ENCODE measurements at places on chromosomes 4 and X. TPM values are rescaled to one million over a fixed set of nuclear protein-coding genes. Genes with fewer than 3 reads are reported as not detected.
A peak's percentile ranks its signal among the peaks of the same experiment; 100 is the strongest.

Gene BMP3
- 0.04 TPM for polyA plus RNA-seq

Gene PCDH7
- 27.8 TPM for polyA plus RNA-seq

DNA sequence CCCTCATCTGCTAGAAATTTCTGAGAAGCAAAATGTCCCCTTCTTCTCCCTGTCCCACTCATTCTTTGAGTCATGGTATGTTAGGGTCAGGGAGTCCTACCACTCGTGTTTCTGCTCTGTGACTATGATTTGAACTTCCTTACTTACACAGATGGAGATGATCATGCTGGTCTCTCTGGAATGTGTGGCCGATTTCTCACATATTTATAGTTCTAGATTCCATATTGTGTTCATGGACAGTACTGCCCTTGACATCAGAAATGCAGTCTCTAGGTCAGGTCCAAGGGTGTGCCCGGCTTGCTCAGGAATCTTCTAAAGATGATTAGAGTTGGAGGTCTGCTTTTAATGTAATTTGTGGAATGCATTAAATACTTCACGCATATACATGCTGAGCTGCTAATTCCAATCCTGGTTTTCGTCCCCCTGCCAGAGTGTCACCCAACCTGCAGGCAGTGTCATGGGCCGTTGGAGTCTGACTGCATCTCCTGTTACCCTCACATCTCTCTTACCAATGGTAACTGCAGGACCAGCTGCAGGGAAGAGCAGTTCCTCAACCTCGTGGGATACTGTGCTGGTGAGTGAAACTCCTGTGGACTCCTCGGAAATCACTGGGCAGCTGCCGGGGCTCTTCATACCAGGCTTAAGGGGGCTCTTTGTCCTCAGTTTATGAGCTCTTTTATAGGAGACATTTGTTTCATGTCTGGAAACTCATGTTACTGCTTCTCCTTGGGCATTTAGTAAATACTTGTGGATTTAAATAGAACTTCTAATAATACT is 214.1 kb upstream of the ANXA3 start:
- DNase-seq, result no peak

GRCh38 chrX:131633285-131633917 is 89.5 kb downstream of the OR13H1 start:
- DNase-seq, result peak; percentile 41

DNA sequence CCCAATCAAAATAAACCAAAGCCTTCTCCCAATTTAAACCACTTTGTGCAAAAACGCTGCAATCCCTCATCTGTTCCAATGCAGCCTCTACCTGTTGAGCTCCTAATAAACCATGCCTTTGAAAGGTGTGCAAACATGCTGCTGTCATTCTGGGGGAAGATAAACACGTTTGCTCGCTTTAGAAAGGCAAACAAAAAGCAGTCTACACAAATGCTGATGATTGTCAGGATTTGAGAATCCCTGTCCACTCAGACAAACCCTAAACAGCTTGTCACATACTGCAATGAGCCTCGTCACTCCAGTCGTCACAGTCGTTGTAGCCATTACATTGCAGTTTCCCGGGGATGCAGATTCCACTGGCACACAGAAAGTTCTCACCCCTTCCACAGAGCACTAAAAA is 145.2 kb downstream of the CORIN start:
- DNase-seq, result no peak
